ENCODE measurements at places on chromosomes 1 and 21.

DNA sequence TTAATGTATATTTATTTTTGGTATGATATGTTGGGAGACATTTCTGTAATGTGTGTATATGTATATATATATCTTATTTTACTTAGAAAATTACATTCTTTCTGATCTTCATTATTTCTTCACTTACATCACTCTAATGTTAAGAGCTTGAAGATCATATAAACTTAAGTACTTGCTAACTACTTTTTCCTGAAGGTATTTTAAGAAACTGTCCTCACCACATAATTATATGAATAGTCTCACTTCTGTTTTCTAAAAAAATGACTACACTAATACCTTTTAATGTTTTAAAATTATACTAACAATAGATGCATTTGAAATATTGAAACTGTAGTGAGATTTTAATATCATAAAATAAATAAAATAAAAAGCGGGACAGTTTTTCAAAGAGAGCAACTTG is 377.1 kb downstream of the LRRIQ3 start:
- no peak for DNase-seq

DNA sequence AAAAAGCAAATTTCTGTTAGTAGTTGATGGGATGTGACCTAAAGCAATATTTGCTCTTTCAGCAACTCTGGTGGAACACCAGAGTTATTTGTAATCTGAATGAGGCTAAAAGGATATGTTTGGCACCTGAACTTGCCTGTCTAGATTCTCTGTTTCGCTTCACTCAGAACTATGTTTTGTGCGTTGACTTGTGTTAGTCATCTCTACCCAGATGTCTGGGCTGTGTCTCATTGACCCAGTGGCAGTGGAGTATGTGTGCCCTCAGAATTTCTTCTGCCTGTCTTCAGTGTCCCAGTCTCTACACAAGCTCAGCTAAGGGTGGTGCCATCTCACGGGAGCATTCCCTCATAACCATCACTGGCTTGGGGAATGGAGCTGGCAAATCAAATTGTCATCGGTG is 13.9 kb downstream of the KCNK1 start:
- DNase-seq: no peak

GRCh38 chr1:98700228-98700627 is 38.7 kb downstream of the SNX7 start:
- no peak for DNase-seq

- no peak for DNase-seq
Measured at GRCh38 chr1:80509965-80510522, 1290.7 kb upstream of the ADGRL2 start.

- DNase-seq: no peak
Measured at GRCh38 chr1:205456383-205456867, 580 bp upstream of the BLACAT1 start.

DNA sequence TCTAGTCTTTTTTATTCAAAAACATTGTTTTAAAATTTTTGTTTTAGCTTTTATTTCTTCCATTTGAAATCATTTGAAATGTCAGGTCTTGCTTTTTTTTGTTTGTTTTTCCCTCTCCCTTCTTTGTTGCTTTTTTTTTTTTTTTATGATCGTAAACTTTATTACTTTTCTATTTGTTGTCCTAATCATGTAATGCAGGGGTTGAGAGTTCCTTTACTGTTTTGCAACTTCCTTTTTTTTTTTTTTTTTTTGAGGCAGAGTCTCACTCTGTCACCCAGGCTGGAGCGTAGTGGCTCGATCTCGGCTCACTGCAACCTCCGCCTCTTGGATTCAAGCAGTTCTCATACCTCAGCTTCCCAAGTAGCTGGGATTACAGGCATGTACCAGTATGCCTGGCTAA is 24.8 kb downstream of the IVNS1ABP start:
- no peak for DNase-seq

DNA sequence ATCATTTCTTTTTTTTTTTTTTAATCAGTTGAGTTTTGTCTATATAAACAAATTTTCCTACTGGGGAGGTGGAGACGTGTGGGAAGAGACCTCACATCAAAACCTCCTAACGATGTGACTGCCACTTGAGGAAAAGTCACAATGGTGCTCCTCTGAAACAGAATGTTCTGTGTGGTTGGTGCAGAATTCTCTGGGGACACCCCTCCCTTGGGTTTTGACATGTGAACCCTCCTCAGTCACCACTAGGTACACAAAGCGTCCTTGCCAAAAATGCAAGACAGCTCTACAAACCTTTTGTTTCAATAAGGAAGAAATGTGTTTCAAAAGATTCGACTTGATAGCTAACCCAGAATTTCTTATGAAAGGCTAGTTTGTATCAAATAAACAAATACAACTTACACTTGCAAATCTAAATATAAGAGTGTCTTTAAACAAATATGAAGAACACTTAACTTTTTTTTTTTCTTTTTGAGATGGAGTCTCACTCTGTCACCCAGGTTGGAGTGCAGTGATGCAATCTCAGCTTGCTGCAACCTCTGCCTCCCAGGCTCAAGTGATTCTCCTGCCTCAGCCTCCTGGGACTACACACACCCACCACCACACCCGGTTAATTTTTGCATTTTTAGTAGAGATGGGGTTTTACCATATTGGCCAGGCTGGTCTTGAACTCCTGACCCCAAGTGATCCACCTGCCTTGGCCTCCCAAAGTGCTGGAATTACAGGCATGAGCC is 9.3 kb downstream of the SLC25A24 start:
- no peak for DNase-seq

DNA sequence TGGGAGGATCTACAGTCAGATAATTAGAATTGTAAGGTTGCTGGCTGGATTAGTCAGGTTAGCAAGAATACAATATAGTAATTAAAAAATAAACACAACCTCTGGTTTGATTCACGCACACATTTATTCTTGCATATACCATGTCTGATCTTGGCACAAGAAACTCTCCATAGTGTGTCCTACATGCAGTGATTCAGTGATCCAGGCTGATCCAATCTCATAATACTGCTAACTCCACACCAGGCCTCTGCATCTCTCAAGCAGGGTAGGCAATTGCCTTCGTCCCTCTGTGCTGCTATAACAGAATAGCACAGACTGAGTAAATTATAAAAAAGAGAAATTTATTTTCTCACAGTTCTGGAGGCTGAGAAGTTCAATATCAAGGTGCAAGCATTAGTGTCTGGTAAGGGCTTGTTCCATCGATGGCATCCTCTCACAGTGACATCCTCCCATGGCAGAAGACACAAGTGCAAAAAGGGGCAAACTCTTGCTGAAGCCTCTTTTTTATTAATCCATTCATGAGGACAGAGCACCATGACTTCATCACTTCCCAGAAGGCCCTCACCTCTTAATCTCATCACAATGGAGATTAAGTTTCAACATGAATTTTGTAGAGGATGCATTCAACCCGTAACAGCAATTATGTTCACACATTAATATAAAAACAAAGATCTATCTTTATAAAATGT is 741.0 kb upstream of the NCAM2 start:
- DNase-seq: no peak

DNA sequence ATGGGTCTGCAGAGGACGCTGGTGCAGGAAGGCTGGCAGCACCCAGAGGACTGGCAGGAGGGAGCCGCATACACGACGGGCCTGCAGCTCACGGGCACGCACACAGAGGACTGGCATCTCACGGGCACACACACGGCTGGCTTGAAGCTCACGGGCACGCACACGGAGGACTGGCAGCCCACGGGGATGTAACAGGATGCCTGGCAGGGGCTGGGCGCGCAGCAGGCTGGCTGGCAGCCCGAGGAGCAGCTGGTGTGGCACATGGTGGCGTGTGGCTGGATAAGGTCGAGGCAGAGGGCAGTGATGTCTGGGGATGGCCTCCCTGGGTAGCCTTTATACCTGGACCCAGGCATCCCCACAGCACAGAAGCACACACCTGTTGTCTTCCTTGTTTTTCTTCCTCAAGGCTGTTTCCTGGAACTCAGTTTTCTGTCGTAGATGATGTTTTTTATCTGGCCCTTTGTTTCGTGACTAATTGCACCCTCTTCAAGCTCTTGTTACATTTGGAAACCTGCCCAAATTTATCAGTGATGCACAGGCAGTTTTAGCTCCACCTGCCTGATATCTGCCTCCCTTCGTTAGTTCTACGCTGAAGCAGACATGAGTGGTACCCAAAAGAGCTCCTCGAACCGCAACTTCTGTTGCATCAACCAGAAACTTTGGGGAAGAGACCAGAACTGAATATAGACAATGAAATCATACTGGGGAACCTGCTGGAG is at the start of gene KRTAP12-1:
KRTAP12-1 (minus strand) TSS at position 303 of the 719 bp plus-strand sequence; CDS start at position 263, 40 bp downstream.
- DNase-seq: no peak

- DNase-seq: no peak
Measured at GRCh38 chr1:12080773-12081556, 17.9 kb downstream of the TNFRSF8 start.

DNA sequence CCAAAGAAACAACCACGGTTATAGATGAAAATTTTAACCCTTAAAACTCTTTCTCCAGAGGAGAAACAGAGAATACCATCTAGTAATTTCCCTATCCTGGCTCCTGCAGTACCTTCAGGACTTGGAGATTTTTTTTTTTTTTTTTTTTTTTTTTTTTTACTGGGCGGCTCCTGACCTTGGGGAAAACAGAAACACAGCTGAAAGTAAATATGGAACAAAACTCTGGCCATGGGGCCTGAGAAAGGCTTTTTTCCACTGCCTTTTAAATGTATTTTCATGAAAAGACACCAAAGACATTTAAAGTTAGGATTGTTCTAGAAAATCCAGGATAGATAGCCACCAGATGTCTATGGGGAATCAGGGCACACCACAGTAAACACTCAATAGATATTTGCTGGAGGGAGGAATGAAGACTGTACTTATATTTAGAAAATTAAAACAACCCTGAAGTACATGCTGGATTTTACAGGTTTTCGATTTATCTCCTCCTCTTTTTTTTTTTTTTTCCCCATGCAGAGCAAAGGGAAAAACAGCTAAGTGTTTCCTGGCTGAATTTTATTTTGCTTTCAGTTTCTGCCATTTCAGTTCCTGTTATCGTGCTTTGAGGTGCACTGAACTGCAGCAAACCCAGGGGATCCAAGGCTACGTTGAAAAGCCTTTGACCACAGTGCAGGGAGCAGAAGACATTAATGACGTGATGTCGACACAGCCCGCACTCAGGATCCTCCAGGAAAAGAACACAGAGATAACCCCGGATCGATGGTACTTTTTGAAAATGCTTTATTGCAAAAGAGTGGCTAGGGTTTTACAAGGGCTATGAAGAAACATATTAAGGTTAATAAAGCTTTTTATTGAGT is 35.7 kb upstream of the CNN3 start:
- peak; percentile 39 for DNase-seq

DNA sequence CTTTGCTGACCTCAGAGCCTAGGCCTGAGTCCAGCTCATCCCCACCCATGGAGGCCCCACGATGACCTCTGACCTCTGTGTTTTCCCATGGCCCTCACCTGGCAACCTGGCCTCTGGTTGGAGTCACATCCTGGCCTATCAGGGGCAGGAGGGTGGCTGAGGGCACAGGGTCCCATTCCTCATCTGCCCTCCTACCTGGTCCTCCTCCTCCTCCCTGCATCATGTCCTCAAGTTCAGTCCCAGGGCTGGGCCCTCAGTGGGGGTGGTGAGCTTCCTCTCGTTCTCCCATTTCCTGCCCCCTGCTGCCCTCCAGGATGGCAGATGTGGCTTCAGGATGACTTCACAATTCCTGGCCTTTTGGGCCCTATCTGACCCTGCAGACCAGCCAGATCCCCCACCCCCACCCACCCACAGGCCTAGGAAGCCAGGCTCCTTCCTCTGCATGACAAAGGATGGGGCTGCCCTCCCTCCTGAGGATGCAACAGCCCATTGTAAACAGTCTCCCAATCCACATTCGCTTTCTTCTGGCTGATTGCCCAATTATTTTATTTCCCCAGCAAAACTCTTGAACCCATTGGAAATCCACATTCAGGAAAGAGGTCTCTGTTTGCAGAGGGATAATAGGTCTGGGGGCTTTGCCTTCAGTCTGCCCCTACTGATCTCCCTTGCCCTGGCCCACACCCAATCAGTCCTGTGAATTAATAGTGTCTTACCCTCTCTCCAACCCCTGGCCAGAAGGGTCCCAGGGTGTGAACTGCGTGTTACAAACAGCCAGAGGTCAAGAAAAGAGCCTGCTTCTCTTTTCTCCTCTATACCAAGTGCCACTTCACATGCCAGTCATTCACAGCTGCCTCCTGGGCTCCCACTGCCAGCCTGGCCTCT is 10.3 kb upstream of the LEFTY1 start:
- DNase-seq: no peak

GRCh38 chr1:59218521-59219236 is 78.2 kb upstream of the FGGY start:
- DNase-seq: no peak

DNA sequence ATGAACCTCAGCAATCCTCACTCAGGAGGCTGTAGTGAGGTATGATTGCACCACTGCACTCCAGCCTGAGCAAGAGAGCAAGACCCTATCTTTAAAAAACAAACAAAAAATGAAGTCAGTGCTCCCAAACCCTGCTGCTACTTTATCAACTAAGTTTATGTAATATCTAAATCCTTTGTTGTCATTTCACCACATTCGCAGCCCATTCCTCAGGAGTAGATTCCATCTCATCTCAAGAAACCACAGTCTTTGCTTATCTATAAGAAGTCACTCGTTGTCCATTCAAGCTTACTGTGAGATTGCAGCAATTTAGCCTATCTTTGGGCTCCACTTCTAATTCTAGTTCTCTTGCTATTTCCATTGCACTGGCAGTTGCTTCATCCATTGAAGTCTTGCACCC is 44.3 kb upstream of the RGL1 start:
- no peak for DNase-seq

GRCh38 chr1:192939440-192939839 is 119.7 kb downstream of the UCHL5 start:
- no peak for DNase-seq

DNA sequence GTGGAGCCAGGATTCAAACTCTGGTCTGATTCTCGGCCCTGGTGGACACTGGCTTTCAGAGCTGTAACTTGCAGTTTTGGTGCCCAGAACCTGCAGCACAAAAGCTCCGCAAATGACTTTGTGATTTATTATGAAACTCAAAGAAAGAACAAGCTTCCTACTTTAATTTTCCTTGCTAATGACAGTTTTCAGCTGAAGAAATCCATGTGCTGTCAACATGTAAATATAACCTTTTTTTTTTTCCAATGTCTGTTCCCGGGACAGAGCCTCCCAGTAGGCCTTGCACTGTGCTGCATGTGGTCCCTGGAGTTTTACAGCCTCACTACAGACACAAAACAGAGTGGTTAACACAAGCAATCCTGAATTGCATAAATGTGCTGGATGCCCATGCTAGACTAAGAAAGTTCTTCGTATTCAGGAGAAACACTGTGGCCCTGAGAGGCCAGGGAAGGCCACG is 62.3 kb upstream of the ANGPTL1 start:
- DNase-seq: no peak

DNA sequence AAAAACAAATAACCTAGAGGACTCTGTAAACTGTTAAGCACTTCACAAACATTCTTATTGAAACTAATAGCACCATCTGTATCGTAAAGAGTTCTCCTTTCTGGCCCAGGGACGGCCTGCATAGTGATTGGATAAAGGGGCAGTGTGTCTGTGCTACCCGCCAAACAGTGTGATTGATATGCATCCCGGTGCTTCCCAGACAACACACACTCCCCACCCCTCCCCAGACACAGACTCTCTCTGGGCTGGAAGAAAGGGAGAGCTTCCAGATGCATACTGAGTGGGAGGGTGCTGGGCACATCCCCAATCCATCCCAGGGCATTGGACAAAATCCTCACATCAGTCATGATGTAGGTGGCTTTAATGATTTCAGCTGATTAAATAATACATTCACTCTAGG is 3.7 kb downstream of the HSD11B1 start:
- DNase-seq: no peak

All from CD4-positive, alpha-beta T cell treated with Interleukin-10 for 1 hour (primary cell).